ENCODE measurements at places on chromosomes 6 and 20.
A peak's percentile ranks its signal among the peaks of the same experiment; 100 is the strongest.

DNA sequence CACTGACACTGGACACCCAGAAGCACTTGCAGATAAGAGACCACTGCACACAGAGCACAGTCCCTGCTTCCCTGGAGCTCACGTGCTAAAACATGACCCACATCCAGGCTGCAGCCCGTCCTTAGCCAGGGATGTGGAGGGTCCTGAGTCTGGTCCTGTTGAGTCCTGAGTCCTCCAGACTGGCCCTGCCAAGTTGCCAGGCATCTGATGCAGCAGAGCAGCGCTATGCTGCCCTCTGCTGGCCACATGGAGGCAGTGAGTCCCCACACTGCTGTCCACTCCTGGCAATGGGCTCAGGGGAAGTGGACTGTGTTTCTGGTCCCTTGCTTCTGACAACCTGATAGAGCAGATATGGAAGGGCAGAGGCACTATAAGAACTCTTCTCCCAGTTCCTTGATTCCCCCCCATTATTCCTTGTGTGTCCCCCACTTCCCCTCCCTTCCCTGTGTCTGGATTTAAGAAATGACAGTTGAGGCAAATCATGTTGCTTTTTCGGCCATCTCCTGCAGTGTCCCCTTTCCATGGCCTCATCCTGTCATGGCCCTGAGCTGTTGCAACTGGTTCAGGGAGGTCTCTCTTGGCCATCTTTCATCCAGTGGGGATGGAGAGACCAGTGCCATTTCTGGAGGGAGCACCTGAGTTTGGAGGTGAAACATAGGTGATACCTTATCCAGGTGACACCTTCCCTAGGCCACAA is 86.0 kb downstream of the DHX35 start:
- DNase-seq, result peak; percentile 36

DNA sequence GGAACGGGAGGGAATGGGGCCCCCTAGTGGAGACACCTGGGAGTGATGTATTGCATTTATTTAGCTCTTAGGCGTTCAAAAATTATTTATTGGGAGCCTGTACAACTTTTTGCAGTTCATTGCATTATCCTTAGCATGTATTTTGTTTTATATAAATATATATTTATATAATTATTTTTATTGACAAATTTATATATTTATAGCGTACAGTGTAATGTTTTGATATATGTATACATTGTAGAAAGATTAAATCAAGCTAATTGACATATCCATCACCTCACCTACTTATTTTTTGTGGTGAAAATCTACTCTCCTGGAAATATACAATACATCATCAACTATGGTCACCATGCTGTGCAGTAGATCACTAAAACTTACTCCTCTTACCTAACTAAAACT is 975 bp downstream of the SIRT5 start:
- DNase-seq, result no peak

DNA sequence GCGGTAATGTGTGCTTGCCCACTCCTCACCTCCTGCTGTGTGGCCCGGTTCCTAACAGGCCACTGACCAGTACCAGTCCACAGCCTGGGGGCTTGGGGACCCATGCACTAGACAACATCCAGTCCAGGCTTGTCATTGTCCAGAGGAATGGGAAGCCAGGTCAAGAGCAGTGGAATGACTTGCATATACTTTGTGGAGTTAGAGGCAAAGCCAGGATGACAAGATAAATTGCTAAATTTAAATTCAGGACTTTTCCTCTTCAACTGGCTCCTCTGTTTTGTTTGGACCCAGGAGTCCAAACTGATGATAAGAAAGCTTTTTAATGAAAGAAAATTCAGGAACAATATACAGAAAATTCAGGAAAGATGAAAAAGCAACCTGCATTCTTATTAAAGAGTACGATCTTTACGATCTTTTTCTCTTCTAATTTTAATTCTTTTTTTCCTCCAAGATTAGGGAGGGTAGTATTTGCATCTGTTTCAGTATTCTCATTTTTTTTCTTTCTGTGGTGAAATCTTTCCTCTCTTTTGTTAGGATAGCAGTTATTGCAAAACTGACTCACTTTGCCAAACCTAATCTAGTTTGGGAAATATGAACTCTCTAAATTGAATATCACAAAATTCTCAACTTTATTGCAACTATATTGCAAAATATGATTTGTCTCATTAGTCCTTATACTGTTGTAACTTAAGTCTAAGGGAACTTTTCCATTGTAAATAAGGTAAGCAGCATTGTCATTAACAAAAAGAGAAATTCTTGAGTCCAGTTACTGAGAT is 48.2 kb downstream of the DCBLD1 start:
- no peak for DNase-seq

- DNase-seq, result no peak
Observed at GRCh38 chr6:13462458-13463327, 24.7 kb downstream of the GFOD1 start.

DNA sequence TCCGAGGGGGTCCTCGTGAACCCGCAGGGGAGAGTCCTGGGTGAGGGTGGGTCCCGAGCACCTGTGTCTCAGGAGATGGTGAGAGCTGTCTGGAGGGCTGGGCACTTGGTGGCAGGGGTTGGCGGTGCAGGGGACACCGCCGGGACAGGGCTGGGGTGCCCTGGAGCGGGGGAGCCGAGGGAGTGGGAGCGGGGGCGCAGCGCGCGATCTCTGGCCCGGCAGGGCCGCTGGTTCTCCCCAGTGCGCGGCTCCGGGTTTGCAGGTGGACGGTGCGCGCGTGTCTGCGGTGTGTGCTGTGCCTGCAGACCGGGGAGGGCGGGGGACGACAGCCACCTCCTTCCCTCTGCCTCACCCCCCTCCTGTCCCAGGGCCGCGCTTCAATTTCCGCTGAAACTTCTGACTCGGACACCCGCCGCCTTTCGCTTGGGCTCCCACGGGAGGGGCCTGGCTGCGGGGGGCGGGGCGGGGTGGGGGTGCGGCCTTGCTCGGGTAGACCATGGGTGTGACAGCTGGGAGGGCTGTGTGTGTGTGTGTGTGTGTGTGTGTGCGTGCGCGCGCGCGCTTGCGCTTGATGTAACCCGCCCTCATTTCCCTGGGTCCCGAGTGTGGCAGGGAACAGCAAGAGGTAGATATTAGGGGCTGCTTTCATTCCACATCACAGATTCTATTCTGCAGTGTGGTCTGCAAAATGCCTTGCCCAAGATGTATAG is 1.2 kb downstream of the TRIB3 start:
- DNase-seq, result peak; percentile 29

- no peak for DNase-seq
Observed at GRCh38 chr6:100719883-100720682, 161.0 kb downstream of the ASCC3 start.

GRCh38 chr20:34088305-34089174 is 23.5 kb downstream of the EIF2S2 start:
- DNase-seq, result no peak

- no peak for DNase-seq
Observed at GRCh38 chr6:13466304-13467215, 20.8 kb downstream of the GFOD1 start.

- no peak for DNase-seq
Observed at GRCh38 chr6:12450467-12450866, 160.3 kb downstream of the EDN1 start.

DNA sequence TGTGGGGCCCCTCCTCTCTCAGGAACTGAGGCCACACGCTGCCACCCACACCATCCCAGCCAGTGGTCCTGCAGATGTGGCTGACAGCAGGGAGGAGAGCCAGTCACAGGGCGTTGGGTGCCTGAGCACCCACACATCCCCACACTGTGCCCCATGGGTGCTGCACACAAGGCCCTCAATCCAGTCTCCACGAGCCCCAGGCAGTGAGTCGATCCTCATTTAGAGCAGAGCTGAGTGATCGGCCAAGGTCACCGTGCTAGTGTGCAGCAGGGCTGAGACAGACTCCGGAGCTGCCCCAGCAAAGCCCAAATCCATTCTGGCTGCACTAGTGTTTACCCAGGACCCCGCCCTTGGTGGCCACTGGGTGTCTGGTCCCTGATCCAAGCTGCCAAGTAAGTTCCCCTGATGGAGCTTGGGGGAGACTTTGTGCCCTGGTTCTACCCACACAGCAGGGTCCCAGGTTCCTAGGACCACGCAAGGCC is 9.0 kb downstream of the C20orf203 start:
- DNase-seq, result no peak

DNA sequence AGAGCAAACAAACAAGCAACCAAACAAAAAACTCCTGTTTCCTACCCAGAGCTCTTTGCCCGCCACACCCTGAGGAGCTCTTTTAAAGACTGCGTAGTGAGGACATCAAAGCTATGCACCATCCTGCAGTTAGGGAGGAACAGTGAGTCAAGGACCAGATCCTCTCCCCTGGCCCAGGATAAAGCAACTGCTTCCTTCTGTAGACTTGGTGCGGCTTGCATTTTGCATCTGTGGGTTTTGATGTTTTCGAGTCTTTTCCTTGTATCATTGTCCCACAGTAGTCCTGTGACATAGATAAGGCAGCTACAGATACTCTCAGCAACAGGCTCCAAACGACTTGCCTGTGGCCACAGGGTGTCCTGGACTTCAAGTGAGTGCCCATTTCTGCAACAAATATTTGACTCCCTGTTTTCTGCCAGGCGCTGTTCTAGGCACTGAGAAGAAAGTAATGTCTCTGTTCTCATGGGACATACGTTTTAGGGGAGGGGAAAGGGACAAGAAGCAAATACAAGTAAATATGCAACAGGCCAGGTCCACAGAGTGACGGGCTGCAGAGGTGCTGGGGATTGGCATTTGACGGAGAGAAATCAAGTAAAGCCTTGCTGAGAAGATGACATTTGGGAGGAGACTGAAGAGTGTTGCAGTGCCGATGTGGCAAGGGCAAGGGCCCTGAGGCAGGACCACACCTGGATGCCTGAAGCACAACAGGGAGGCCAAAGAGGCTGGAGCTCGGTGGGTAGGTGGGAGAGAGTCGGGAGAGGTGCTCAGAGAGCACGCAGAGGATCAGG is 35.9 kb upstream of the MAP3K4 start:
- DNase-seq, result no peak

GRCh38 chr6:165562421-165563090 is 100.5 kb downstream of the PDE10A start:
- DNase-seq, result no peak

DNA sequence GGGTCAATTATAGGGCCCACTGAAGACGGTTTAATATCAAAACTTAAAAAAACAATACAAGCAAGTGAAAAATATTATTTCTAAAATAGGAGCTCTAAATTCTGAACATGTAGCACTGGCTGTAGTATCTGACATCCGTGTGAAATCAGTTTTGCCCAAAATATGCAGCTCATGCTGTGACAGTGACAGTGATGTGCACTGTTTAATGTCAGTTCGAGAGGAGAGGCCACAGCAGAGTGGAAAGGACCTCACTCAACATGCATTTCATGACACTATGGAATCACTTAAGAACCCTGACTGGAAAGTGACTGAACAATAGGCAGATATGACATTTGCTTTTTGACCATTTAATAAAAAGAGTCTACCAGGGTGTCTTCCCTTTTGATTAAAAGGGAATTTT is 397.0 kb downstream of the FRK start:
- DNase-seq, result no peak

DNA sequence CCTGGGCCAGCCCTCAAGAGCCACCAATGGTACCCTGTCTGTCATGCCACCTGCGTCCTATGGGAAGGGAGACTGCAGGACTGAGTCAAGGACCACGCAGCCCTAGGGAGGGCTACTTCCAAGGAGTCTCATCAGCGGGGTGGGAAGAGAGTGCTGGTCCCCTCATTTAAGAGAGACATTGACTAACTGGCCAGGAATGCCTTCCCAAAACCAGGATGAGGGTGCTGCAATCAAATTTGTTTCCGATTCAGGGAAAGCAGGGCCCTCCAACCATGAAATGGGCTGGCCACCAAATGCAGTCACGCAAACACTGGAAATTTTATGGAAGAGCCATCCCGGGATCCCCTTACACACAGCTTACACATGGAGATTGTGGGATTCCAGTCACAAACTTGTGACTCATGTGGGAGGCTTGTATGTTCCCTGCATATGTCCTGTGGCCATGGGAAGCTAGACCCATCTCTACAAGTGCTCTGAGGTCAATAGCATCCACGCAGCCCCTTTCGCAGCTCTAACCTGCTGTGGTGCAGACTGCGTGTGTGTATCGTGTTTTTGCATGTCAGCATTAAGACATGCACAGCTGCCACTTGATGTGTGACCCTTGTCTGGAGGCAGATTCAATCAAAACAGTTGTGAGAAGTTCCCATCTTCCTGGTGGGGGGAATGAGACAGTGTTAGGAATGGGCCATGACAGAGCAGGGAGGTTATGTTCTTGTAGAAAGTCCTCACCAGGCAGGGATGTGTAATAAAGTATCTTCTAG is 53.0 kb upstream of the CST7 start:
- no peak for DNase-seq

- DNase-seq, result no peak
Observed at GRCh38 chr6:110185879-110186278, 5.7 kb downstream of the CDC40 start.

- DNase-seq, result peak; percentile 2
Observed at GRCh38 chr20:52379723-52380336, 188.3 kb upstream of the ZFP64 start.

DNA sequence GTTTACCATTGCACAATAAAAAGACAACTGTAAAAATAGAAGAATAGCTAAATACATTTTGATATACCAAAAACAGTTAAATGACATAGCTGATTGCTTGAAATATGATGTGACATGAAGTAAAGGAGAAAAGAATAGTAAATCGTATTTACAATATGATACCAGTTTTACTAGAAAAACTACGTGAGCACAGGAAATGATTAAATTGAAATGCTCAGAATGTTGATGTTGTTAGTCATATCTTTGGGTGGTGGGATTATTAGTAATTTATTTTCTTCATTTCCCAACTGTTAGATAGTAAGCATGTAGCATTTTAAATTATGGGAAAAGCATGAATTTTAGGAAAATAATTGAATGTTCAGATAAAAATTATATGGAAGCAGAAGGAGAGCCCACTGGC is 268.3 kb upstream of the TAB2 start:
- DNase-seq, result no peak

GRCh38 chr6:53910834-53911233 is 116.0 kb downstream of the LRRC1 start:
- no peak for DNase-seq

- DNase-seq, result no peak
Observed at GRCh38 chr20:63101781-63102720, 95.3 kb upstream of the BHLHE23 start.

DNA sequence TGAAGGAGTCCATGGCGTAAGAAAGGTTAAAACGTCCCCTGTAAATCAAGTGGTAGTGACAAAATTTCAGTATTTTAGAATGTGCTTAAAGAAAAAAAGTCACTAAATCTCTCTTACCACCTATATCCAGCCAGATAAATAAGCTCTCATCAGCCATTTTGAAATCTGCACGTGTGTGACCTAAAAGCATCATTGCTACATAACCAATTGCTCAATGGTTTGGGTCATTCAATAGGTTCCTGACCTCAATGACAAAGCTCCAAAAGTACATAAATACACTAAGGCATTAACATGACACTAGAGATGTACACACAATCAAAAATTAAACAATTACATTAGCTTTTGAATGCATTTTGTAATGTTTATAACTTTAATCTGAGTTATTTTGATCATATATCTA is 272.4 kb downstream of the GMDS start:
- no peak for DNase-seq

GRCh38 chr6:20095436-20095835 is 116.8 kb downstream of the MBOAT1 start:
- no peak for DNase-seq

- DNase-seq, result no peak
Observed at GRCh38 chr6:144134737-144135136, 15.6 kb upstream of the STX11 start.

GRCh38 chr6:26553635-26554446 is 15.7 kb downstream of the HMGN4 start:
- peak; percentile 66 for DNase-seq
